ENCODE measurements at places on chromosomes 1 and 21. TPM values are rescaled to one million over a fixed set of nuclear protein-coding genes. Genes with fewer than 3 reads are reported as not detected.

FCGR3A gene
- not detected for total RNA-seq

ELF3 gene
- total RNA-seq = 0.58 TPM

PLD5 gene
- 0.10 TPM for total RNA-seq

OR10J5 gene
- not detected for total RNA-seq

POU3F1 gene
- not detected for total RNA-seq

GJB4 gene
- not detected for total RNA-seq

GGPS1 gene
- 24.6 TPM for total RNA-seq

CD1E gene
- total RNA-seq = not detected

DCST1 gene
- total RNA-seq = not detected

MFAP2 gene
- 133 TPM for total RNA-seq

LCK gene
- total RNA-seq = 1.1 TPM

LRRC8D gene
- 20.7 TPM for total RNA-seq

RIPPLY3 gene
- not detected for total RNA-seq

SMYD3 gene
- 20.0 TPM for total RNA-seq

KCNQ4 gene
- total RNA-seq = 0.68 TPM

Measured in glomerular endothelial cell (primary cell).